Stimulated activated CD4-positive, alpha-beta T cell treated with anti-CD3 and anti-CD28 coated beads, Interleukin-4, amount 100 ng/mL, for 4 hours (primary cell): ENCODE measurements at places on chromosomes 3 and 15.

GRCh38 chr15:92020804-92021203, 167.3 kb downstream of the SLCO3A1 start:
- no peak for DNase-seq

- DNase-seq = no peak
Measured at GRCh38 chr3:112647122-112647521, 6.2 kb upstream of the CCDC80 start.

- DNase-seq = no peak
Measured at GRCh38 chr15:58446521-58446920, 14.7 kb downstream of the LIPC start.

- DNase-seq = no peak
Measured at GRCh38 chr15:57367556-57367955, 8.7 kb upstream of the CGNL1 start.

- DNase-seq = no peak
Measured at GRCh38 chr15:42079401-42079908, 14.9 kb downstream of the PLA2G4D start.

DNA sequence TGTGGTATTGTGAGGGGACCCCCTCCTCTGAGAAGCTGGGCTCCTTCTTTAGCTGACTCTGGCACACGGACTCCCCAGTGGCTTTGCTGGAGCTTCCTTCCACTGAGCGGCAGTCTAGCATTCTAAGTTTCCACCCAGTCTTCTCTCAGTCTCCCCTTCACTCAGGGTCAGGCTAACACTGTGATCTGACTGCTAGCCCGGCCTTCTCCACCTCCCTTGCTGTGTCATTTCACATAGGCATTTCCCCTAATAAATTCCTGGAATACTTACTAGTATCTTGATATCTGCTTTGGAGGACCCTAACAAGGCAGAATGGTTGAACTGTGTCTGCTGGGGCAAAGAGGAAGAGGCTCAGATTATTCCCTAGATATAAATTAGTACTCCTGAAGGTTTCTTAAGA, 106.2 kb upstream of the THBS1 start:
- no peak for DNase-seq
